ENCODE measurements at places on chromosomes 4 and X. TPM values are rescaled to one million over a fixed set of nuclear protein-coding genes. Genes with fewer than 3 reads are reported as not detected.

Gene OPN1MW
- total RNA-seq: not detected

Gene SLC34A2
- 0.26 TPM for total RNA-seq

Gene BTK
- 0.79 TPM for total RNA-seq

Gene CXorf65
- total RNA-seq: not detected

Gene TIGD2
- 5.3 TPM for total RNA-seq

Gene ACE2
- not detected for total RNA-seq

Gene POF1B
- not detected for total RNA-seq

Gene SH2D1A
- not detected for total RNA-seq

Gene RBM46
- not detected for total RNA-seq

Gene LNX1
- total RNA-seq: 4.4 TPM

Gene LUZP4
- total RNA-seq: not detected

Gene PGAM4
- not detected for total RNA-seq

Gene RIPPLY1
- total RNA-seq: not detected

Gene LPAR4
- 7.0 TPM for total RNA-seq

Gene SERPINA7
- total RNA-seq: not detected

Gene UGT2B10
- total RNA-seq: not detected

Gene FRMPD4
- 0.19 TPM for total RNA-seq

Gene ABCG2
- 0.34 TPM for total RNA-seq

Gene UGT2A2
- total RNA-seq: not detected

Gene MAP9
- 21.0 TPM for total RNA-seq

Gene SMIM10
- 1.2 TPM for total RNA-seq

Gene TIMP1
- total RNA-seq: 678 TPM

Data from astrocyte (in vitro differentiated cells and primary cell).